D341Med (cell line): ENCODE measurements at places on chromosomes 1 and 21.
A peak's percentile ranks its signal among the peaks of the same experiment; 100 is the strongest.

DNA sequence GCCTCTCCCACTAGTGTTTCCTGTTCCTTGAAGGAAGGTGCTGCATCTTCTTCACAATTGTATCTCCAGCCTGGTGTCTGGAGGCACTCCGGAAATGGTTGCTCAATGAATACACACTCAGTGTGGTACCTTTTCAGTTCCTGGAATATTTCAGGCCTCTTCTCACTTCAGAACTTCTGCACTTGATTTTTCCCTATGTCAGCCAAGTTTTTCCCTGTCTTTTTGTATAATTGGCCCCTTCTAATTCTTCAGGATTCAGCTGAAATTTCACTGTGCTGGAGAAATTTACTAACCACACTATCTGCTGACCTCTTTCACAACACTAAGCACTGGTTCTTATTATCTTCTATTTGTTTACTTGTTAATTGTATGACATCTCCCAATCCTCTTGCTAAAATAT, 61.2 kb upstream of the MAP10 start:
- no peak for DNase-seq

GRCh38 chr1:232704694-232705680, 75.1 kb upstream of the SIPA1L2 start:
- no peak for DNase-seq

- no peak for DNase-seq
Measured at GRCh38 chr1:233361876-233362275, 34.4 kb downstream of the MAP3K21 start.

DNA sequence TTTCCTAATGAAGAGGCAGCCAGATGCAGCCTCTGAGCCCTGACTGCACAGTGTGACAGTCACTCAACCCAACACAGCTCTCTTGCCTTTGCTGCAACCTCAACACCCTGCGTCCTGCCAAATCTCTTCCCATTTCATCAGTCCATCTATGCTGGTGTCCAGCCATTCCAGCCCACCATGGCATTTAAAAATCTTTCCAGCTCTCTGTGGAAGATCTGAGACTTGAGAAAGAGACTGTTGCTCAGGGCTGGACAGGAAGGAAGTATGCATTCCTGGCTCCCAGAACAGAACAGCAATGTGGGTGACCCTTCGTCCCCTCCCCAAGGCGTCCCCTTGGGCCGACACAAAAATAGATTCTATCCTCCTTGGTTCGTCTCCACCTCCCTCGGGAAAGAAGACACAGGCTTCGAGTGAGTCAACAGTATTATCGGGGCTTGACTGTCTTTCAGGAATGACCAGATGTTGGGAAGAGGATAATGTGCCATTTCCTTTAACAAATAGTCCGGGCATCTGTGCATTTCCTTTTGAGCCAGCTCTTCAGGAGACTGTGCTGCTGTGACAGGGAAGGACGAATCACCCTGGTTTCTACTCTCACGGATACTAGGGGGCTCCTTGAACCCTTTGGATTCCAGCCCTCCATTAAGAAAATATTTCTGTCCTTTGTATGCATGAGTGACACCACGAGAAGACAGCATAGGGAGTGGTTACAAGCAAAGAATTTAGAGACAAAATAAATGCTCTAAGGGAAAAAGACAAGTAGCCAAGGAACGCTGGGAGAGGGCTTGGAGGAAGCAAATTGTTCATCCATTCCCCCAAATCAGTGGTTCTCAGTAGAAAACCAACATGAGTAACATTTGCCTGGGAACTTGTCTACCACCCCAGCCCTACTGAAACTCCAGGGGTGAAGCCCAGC, 111.4 kb upstream of the CDC42BPA start:
- DNase-seq = no peak

- peak; percentile 52 for DNase-seq
Measured at GRCh38 chr1:163361123-163361934, 39.6 kb downstream of the NUF2 start.

GRCh38 chr21:46604975-46605766, at the start of gene S100B:
Gene S100B (minus strand): TSS chr21:46605082. CDS start chr21:46602415, 2,667 bp downstream.
- no peak for DNase-seq

DNA sequence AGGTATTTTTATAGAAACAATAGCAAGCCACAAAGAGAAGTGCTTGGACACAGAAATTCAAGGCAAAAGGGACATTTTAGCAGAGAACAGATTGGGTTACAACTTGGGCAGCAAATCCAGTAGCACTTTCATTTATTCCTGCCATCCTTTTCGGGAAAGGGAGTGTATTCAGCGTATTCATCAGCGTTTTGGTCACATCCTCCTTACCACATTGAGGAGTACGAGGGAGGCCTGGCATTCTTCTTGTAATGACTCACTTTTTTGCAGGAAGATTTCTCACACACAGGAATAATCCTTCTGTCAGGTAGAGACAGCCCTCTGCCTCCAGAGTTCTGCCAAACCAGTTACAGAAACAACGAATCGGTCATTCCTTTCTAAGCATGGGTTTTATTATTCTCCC, 18.1 kb upstream of the FAM78B start:
- no peak for DNase-seq

DNA sequence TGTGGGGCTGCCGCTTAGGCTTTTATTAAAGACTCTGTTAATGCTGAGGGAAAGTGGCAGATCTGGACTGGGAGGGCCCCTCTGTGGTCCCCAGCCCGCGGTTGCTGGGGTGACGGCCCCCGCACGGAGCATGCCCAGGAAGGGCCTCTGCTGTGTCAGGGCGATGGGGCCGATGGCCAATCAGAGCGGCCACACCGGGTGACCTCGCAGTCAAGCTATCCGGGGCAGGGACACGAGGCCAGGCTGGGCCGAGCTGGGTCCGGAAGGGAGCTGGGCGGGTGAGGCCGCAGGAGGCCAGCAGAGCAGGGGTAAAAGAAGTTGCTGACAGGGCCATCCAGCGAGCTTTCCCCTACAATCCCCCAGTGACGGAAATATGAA, 145.1 kb downstream of the CASZ1 start:
- no peak for DNase-seq

GRCh38 chr1:205505791-205506190, 1.3 kb downstream of the CDK18 start:
- no peak for DNase-seq

GRCh38 chr21:44020551-44020950, 8.4 kb downstream of the TRAPPC10 start:
- DNase-seq = no peak

DNA sequence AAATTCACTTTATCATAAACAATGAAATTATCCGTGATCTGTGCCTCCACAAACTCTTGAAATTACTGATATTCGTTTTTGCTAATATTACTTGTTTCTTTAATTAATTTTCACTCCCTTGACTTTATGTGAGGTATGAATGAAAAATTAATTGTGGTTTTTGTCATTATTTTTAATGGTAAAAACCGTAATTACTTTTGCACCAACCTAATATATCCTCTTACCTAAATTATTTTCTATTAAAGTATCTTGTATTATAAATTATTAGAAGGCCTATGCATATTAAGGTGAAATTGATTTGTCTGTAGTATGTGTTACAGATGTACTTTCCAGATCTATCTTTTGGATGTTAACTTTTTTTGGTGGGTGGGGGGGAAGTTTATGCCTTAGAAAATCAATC, 315.9 kb downstream of the KCTD3 start:
- DNase-seq = no peak

DNA sequence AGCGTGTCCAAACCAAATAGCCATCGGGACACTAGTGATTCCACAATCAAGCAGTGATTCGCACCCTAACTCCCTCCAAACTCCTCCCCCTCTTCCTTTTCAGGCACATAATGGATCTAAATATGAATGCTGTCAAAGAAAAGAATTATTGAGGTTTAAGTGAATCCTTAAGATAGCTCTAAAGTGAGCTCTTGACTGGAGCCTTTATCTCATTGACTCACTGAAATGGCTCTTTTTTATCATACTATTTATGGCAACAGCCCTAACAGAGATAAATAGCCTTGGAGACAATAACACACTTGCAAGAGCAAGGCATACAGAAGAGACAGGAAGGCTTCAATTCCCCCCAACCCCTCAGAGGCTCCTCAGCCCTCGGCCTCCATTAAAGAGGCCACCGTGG, 143.3 kb downstream of the PLXNA2 start:
- DNase-seq = no peak

DNA sequence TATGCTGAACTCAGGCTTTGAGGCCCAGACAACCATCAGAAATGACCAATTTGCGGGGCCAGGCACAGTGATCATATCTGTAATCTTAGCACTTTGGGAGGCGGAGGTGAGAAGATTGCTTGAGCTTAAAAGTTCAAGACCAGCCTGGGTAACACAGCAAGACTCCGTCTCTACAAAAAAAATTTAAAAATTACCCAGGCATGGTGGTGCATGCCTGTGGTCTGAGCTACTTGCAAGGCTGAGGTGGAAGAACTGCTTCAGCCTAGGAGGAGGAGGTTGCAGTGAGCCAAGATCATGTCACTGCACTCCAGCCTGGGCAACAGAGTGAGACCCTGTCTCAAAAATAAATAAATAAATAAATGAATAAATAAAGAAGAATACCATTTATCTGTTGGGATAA, 156.5 kb downstream of the EIF4G3 start:
- DNase-seq = no peak

- DNase-seq = no peak
Measured at GRCh38 chr1:180836449-180836848, 76.2 kb upstream of the KIAA1614 start.

DNA sequence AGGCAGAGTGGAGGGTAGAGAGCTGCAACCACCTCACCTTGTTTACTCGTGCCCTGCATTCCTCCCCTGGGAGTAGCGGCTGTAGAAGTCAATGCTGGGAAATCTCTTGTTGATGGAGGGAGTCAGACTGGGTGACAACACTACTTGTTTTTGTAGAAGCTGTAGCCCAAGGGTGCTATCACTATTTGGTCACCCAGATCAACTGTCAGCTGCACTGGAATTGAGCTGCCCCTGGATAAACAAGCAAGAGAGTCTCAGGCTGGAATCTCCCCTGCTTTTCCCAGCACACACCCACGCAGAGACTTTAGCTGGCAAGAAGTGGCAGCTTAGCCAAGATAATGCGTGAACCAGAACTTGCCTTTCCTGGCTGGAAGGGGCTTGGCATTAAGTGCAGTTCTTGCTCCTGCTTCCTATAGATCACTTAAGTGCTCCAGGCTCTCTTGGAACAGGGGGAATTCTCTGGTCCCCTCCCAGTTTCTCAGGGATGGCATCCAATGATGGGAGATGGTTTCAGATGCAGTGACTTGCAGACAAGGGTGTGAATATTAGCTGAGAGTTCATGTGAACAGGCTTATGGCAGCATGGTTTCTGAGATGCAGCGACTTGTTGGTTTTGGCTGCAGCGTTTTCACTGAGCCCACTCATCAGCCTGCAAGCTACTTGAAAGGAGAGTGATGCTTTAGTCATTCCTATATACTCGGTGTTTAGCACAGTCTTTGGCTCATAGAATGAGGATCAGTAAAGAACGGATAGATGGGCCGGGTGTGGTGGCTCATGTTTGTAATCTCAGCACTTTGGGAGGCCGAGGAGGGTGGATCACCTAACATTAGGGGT, 16.8 kb downstream of the ATP2B4 start:
- DNase-seq = no peak

GRCh38 chr1:87572891-87573290, 244.2 kb downstream of the LMO4 start:
- DNase-seq = no peak

DNA sequence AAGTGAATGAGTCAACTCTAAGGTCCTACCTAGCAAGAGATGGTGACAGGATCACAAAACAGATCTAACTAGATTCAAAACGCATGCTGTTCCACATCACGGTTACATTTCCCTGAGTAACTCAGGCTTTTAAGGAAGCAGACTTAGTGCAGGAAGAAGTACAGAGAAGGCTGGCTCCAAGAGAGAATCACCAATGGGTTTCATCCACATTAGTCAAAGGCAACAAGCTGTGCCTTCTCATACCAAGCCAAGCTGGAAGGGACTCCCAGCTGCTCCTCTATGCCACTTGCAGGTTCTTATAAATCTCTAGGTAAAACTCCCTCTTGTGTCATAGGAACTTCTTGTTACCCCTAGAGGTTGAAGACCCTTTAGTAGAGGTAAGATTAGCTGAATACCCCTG, 109.0 kb downstream of the KCNH1 start:
- DNase-seq = no peak

- DNase-seq = no peak
Measured at GRCh38 chr21:25441835-25442234, 165.4 kb downstream of the MRPL39 start.

GRCh38 chr1:86085741-86086409, 70.7 kb downstream of the COL24A1 start:
- no peak for DNase-seq

DNA sequence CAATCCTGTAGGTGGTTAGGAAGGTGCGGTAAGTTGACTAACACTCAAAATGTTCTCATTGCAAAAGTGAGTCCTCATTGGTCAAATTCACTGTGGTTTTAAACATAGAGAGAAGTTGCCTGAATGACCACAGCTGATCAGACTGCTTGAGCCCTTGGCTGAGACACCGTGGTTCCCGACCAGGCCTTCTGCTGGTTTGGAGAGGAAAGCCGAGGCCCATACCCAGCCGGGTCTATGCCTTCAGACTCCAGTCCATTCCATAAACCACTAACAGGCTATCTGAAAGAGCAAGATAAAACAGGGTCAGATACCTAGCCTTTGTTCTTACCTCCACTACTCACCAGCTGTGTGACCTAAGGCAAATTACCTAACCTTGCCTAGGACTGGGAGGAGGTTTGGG, 133.9 kb downstream of the LMX1A start:
- DNase-seq = no peak

- no peak for DNase-seq
Measured at GRCh38 chr1:81714636-81715035, 86.1 kb upstream of the ADGRL2 start.

DNA sequence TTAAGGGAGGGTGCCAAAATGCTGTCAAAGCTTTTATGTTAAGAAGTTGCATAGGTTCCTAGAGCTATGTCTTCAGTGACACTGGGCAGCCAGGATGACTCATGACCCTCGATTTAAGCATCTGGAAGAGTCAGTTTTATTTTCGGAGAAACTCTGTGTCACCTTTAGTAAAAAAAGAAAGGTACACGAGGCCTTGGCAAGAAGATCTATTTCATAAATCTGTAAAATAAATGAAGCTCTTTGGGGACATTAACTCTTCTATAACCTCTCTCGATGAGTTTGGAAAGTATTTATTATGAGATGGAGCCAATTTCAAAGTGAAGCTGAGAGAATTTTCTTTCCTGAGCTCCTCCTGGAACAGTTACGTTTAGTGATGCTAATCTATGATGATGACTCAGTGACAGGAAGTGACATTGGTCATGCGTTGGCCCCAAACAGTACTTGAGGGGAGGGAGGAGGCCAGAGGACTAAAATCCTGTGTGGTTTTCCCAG, 156.5 kb downstream of the HLX start:
- no peak for DNase-seq

GRCh38 chr1:53946252-53947171, at the start of gene LRRC42:
Gene LRRC42 (plus strand): TSS chr1:53946350. CDS start chr1:53952000, 5,650 bp downstream.
- DNase-seq = peak; percentile 98

GRCh38 chr1:163673759-163674151, 352.0 kb downstream of the NUF2 start:
- peak; percentile 53 for DNase-seq

GRCh38 chr21:35257413-35257812, 208.3 kb upstream of the RUNX1 start:
- DNase-seq = no peak

DNA sequence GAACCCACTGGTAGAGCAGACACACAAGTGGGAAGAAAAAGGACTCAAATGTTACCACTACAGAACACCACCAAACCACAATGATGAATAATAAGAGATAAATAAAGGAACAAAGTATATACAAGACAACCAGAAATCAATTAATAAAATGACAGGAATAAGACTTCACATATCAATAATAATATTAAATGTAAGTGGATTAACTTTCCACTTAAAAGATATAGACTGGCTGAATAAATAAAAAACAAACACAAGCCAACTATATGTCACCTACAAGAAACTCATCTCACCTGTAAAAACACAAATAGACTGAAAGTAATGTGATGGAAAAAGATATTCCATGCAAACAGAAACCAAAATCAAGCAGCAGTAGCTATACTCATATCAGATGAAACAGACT, 6.9 kb upstream of the CLIC6 start:
- no peak for DNase-seq
